Fibroblast of skin of left quadriceps (primary cell): ENCODE measurements at places on chromosomes 2 and 18.
A peak's percentile ranks its signal among the peaks of the same experiment; 100 is the strongest.

- no peak for DNase-seq
Measured at GRCh38 chr2:166373105-166373504, 2.6 kb downstream of the SCN9A start.

GRCh38 chr18:23924813-23925212 lies 89.7 kb upstream of the TTC39C start:
- DNase-seq, result peak; percentile 20

- no peak for DNase-seq
Measured at GRCh38 chr18:58502628-58503027, 126.3 kb downstream of the ALPK2 start.

DNA sequence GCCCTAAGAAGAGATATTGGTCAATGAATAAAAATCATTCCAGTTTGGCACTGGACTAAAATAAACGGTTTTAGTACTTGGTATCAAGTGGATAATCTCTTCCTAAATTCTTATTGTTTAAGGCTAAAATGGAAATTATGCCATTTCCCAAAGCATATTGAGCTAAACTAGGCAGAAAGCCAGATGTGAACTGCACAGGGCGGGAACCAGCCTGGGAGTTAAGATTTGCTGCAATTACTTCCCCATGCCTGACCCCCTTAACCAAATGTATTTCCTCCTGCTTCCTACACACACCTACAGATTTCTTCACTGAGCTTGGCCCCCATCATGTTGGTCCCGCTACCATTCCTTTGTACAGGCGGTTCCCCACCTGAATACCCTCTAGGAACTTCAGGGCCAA lies 12.2 kb downstream of the ZBTB7C start:
- DNase-seq, result no peak
